ENCODE measurements at places on chromosomes 12 and 14.

DNA sequence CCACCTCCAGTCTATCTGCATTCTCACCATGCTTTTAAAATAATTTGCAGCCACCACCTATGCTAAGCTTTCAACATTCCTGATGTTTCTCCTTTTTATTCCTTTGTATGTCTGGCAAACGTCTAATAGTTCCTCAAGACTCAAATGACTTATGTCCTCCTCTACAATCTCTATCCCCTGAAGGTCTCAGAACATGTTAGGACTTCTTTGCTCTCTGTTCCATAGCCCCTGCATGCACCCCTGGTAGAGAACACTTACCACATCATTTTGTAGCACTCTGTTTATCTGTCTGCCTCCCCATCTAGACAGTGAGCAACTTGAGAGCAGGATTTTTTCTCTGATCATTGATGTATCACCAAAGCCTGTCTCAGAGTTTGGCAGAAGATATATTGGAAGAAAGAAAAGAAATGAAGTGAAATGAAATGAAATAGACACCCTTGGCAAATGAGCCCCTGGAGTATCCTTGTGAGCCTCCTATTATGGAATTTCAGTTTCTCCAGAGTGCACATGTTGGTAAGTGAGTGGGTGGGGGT is 1231.2 kb upstream of the FLRT2 start:
- no peak for DNase-seq

- peak; percentile 20 for DNase-seq
Measured at GRCh38 chr12:56206452-56207166, 15.1 kb downstream of the RNF41 start.

DNA sequence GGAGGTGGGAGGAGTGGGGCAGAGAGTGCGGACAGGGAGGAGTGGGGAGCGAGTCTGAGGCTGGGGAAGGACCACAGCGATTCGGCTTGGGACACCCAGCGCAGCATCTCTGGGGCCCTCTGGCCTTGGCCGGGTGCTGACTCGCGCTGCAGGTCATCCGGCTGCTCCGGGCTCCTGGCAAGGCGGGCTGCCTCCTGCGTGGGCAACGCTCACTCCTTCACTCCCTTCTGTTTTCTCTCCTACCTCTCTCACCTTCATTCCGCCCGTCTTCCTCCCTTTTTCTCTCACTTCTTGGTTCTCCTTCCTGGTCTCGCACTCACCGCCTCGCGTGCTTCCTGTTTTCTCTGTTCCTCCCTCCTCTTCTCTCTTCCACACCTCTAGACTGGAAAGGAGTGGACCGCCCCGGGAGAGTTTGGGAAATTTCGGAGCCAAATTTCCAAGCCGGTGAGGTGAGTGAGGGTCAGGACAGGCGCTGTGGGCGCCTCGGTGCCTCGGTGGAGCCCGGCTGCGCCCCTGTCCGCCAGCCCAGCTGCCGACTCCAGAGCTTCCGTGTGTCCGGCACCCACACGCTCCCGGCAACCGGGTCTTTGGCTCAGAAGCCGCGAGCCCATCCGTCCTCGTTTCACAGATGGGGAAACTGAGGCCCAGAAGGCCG is 86.7 kb downstream of the B4GALNT3 start:
- no peak for DNase-seq

GRCh38 chr14:49957089-49957852 is 64.4 kb downstream of the ARF6 start:
- no peak for DNase-seq

DNA sequence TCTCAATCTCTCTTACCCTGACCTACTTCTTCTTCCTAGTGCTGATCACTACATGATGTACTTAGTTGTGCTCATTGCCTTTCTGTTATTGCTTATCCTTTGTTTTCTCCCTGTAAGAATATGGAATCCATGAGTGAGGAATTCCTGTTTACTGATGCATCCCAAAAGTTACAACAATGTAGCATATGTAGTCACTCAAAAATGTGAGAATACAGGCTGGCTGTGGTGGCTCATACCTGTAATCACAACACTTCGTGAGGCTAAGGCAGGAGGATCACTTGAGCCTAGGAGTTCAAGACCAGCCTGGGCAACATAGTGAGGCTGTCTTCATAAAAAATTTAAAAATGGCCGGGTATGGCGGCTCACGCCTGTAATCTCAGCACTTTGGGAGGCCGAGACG is 8.0 kb upstream of the WDR20 start:
- no peak for DNase-seq

DNA sequence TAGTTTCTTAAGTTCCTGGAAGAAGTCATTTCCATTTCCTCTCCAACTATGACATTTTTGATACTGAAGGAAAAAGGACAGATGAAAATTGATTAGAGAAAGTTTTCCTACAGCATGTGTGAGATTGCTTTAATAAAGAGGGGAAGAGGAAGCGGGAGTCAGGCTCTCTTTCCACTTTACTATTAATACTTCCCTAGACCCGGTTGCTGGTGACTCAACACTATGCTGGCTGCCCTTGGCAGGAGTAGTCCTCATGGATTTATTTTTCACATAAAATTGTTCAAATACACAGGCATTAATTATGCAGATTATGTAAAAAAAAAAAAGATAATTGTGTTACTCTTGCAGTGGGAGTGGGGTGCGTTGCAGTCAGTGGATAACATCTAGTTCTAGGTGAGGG is 293.4 kb downstream of the EGLN3 start:
- DNase-seq: no peak

GRCh38 chr12:114656906-114657596 is 26.9 kb downstream of the TBX3 start:
- DNase-seq: no peak

- DNase-seq: no peak
Measured at GRCh38 chr12:21219206-21219605, 88.2 kb downstream of the SLCO1B1 start.

- no peak for DNase-seq
Measured at GRCh38 chr12:2054091-2055018, 1.6 kb downstream of the CACNA1C start.

DNA sequence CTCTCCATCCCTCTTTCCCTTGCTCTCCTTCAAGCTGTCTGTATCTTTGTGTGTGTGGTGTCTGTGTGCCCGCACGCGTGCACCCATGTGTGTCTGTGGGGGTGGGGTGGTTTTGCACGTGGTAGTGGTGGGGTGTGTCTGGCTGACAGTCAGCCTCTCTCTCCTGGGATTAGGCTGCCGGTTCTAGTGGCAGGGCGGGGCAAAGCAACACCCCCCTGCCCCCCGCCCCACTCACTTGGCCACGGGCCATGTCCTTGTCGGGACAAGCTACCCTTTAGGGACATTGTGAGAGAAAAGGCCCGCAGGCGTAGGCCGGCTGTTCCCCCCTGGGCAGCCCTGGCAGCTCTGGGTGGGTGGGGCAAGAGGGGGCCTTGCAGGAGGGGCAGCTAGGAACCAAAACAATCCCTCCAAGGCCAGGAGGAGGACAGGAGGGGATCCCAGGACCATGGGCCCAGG is 182.6 kb downstream of the ALG10 start:
- no peak for DNase-seq

GRCh38 chr12:32205731-32206130 is 99.1 kb downstream of the BICD1 start:
- no peak for DNase-seq

- DNase-seq: no peak
Measured at GRCh38 chr14:61527325-61528100, 167.8 kb upstream of the HIF1A start.

- DNase-seq: peak; percentile 36
Measured at GRCh38 chr12:52713960-52714886, 10.9 kb upstream of the KRT77 start.

DNA sequence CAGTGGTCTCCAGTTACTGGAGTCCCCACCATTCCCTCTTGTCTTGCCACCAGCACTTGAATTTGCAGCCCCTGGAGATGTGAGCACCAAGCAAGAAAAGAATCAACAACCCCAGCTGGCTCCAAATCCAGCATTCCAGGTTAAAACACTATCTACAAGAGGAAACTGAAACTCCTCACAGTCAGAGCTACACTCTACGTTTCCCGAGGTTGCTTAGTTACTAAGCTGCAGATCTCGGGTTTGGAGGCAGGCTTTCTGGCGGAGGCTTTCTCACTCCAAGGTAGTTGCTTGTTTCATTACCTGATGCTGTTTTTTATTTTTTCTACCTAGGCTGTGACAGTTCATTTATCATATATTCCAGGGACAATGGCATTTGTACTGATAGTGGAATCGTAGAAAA is 248.1 kb downstream of the GLT1D1 start:
- DNase-seq: no peak

DNA sequence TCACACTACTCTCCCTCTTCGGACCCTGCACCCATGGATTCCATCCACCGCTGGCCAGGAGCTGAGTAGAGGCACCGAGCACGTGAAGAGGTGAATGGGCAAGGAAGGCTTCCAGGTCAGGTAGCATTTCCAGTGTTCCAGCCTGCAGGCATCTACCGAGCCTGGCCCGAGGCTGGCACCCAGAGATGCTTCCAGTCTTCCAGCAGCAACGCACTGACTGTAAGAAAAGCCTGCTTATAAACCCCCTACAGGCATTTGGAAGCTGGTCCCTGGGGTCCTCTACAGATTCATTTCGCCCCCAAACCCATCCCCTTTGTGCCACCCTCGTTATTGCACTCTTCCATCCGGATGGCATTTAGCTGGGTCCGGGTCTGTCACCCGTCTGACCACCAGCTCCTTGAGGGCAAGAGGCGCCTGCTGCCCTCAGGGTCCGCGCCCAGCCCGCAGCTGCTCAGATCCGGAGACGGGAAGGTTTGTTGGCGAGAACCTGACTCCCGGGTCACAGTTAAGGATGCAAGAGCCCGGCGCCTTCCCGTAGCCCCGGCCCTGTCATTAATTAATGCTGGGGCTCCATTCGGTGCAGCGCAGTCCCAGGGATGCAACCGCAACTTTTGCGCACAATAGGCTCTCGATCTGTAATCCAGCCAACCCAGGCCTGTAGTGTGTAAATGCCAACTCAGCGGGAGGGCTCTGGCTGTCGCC is 614 bp upstream of the MARK3 start:
- no peak for DNase-seq

GRCh38 chr12:50927766-50928224 is 24.5 kb upstream of the HIGD1C start:
- DNase-seq: no peak

DNA sequence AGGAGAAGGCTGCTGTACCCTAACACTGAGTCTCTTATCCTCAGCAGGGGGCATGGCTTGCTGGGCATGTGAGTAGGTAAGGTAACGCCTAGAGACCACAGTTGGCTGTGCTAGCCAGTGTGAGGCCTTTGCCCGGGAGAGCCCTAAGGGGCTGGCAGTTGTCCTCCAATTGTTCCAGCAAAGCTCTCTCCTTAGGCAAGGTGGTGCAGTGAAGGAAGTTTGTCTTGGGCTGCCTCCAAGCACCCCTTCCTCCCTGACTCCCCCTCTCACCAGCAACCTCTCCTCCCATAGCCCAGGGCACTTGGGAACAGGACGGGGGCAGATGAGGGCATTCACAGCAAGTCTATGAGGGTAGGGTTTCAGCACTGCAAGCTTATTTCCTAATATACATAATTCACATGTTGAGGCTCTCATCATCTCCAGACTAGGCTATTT is 23.0 kb downstream of the LACRT start:
- no peak for DNase-seq

DNA sequence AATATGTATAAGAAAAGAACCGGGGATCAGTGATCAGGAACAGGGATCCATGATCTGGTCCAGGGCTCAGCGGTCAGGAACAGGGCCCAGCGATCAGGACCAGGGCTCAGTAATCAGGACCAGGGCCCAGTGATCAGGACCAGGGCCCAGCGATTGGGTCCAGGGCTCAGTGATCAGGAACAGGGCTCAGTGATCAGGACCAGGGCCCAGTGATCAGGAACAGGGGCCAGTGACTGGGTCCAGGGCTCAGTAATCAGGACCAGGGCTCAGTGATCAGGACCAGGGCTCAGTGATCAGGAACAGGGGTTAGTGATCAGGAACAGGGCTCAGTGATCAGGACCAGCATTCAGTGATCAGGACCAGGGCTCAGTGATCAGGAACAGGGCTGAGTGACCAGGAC is 56.3 kb downstream of the TMEM121 start:
- no peak for DNase-seq

GRCh38 chr14:35344107-35344807 is 52.1 kb downstream of the PSMA6 start:
- DNase-seq: no peak

- no peak for DNase-seq
Measured at GRCh38 chr14:69351911-69352310, 46.2 kb downstream of the ERH start.

GRCh38 chr14:55053018-55053417 is 1.6 kb downstream of the MAPK1IP1L start:
- DNase-seq: no peak

- no peak for DNase-seq
Measured at GRCh38 chr12:23980826-23981225, 31.4 kb upstream of the SOX5 start.

DNA sequence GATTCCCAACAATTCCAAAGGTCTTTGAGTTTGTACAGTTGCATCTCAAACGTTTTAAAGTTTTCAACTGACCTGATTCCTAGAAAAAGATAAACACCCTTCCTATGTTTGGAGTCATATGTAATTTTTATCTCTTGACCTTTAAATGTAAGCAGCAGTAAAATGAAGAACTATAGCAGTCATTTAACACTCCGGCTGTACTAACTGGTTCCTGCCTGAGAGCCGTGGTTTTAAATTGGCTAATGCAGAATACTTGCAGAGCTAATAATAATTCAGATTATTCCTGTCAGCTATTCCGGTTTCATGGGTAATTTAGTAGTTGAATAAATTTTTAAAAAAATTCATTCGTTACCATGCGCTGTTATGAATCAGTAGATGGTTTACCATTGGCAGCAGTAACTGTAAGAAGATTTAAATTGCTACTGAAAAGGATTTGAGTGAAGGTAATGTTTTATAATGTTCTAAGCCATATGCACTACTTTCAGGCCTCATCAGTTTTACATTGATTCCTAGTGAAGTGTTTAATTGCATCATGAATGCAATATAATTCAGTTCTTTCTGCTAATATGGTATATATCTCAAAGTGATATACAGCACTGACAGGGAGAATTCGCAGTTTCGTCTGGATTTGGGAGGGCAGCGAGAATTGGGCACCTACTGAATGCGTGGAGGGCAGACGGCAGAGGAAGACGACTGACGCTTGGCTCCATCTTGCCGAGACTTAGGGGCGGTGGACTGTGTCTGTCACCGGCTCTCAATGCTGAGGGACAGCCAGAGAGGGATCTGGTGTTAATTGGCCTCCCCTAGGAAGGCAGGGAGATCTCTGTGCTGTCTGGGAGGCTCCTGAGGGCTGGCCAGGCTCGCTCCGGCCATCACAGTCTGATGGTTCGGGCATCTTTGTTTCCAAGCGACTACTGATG is 217.7 kb downstream of the PHETA1 start:
- DNase-seq: no peak

GRCh38 chr14:58430156-58430555 is 2.6 kb downstream of the KIAA0586 start:
- no peak for DNase-seq

GRCh38 chr12:124321040-124321481 is 26.2 kb downstream of the RFLNA start:
- peak; percentile 65 for DNase-seq

DNA sequence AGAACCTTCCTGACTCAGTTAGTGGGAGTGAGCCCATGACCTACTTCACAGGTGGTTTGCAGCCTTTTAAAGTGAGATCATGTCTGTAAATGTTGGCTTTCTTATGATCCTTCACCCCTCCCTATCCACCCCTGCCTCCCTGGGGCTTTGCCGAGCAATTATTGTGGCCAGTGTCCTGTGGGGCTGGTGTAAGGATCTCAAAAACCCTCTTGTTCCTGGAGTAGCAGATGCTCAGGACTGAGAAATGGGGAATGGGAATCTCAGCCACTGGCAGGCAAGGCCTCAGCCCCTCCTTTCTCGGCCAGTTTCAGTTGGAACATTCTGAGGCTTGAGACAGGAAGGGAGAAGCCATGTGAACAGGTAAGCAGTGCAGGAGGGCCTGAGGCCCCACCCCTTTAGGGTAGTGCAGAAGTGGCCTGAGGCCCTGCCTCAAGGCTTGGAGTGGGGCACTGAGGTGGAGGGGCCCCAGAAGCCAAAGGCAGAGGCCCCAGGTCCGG is 53.8 kb downstream of the PLEKHG3 start:
- no peak for DNase-seq

All from stimulated activated CD4-positive, alpha-beta T cell treated with anti-CD3 and anti-CD28 coated beads, Interleukin-12 subunit alpha, Interleukin-12 subunit beta, amount 100 ng/mL, for 4 hours (primary cell).